ENCODE measurements at places on chromosomes 5 and 9.

DNA sequence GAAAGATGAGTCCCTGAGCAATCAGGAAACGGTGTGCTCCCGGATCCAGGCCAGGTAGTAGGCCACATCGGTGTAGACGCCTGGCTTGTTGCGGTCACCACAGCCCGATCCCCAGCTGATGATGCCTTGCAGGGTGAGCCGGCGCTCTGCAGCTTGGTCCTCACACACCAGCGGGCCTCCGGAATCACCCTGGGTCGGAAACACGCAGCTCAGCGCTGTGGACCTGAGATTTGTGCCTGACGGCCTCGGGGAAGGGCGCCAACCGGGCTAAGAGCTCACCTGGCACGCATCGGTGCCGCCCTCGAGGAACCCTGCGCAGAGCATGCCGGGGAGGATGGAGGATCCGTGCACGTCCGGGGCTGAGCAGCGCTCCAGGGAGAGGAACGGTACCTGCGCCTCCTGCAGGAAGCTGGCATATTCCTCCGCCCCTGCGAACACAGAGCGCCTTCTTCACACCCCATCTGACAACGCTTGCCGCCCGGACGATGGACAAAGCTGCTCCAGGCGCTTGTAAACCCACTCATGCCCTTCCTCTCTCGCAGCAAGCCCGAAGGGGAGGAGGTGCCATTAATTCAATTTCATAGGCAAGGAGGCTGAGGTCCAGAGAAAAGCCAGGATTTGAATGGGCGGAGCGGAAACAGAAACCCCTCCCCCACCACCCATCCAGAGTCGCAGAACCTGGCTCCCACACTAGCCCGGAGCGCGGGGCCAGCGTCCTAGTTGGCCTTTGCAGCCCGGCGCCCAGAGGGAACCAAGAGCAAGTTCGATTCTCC, 2.0 kb upstream of the PFN3 start:
- DNase-seq, result peak; percentile 52

- no peak for DNase-seq
Observed at GRCh38 chr5:145978171-145978570, 41.8 kb downstream of the SH3RF2 start.

- no peak for DNase-seq
Observed at GRCh38 chr9:75229605-75230332, 141.5 kb downstream of the OSTF1 start.

DNA sequence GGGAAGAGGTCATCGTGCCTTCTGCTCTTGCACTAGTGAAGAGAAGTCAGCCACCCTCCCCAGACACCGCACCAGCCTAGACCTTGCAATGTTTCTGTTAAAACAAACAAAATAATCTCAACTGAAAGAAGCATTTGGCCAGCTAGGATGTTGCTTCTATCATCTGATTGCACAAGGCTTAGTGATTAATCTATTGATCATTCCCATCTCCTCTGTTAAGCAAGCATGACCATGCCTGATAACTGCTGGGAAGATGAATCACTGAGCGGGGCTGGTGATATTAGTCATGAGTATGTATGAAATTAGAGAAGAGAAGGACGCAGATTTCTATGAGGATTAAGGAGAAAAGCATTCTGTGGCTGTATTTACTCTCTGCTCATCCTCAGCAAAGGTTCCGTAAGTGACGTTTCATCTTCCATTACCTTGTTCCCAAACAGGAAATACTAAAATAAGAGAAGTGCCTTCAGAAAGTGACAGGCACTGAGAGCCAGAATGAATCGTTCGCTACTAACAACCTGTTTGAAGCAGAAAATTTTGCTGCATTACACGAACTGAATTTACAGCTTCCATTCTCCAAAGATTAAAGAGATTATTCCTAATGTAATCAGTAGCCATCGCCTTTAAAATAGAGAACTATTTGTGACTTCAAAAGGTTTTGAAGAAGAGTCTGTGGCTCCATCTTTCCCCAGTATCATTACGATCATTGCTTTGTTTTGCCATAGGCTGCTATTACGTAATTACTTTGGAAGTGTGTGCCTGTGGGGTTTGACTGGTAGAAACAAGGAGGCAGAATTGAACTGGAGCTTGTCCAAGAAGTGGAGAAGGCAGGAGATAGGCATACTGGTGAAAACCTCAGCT, 219.1 kb downstream of the MED10 start:
- DNase-seq, result no peak

DNA sequence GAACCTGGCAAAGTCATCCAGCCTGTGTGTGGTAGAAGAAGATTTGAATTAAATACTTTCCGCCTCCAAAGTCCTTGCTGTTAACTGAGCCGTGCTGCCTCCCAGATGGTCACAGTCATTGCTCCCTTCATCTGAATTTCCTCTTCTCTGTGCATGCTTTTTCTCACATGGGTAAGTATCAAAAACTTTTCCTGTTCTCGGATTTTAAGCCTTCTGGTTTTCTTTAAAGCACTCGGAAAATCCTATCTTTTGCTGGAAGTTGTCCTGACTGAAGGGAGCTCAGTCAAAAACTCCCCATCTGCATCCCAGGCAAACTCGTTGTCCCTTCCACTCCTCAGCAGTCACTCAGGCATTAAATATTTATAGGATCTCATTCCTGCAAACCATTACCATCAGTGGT, 290.0 kb upstream of the PIK3R1 start:
- no peak for DNase-seq

DNA sequence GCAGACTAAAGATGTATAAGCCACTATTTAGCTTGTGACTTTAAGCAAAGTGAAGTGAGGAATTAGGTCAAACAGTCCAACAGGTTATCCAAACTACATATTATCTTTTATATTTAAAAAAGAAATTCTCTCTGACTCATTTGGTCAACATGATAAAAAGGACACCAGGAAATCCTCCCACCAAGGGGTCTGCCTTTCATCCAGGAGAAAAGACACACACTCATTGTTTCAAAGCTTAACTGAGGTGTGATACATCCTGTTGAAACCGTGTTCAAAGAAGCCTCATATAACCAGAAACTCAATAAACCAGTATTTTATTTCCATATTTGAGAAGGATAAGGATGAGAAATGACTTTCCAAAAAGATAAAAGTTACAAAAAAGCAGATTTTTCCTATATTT, 417.1 kb downstream of the HCN1 start:
- DNase-seq, result no peak

DNA sequence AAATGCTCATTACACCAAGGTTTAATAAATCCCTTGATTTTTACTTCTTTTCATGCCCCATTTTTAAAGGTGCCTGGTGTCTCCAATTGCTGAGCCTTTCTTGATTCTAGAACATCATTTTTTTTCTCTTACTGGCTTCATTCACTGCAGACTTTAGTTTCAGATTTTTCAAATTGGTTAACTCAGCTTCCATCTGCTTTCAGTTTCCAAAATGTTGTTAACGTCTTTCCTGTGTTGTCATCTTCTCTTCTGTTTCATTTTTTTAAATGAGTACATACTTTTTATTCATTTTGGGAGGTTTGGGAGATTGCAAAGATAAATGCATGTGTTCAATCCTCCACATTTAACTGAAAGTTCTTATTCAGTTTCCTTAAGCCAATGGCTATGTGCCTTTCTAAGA, 126.4 kb upstream of the CCNG1 start:
- no peak for DNase-seq

DNA sequence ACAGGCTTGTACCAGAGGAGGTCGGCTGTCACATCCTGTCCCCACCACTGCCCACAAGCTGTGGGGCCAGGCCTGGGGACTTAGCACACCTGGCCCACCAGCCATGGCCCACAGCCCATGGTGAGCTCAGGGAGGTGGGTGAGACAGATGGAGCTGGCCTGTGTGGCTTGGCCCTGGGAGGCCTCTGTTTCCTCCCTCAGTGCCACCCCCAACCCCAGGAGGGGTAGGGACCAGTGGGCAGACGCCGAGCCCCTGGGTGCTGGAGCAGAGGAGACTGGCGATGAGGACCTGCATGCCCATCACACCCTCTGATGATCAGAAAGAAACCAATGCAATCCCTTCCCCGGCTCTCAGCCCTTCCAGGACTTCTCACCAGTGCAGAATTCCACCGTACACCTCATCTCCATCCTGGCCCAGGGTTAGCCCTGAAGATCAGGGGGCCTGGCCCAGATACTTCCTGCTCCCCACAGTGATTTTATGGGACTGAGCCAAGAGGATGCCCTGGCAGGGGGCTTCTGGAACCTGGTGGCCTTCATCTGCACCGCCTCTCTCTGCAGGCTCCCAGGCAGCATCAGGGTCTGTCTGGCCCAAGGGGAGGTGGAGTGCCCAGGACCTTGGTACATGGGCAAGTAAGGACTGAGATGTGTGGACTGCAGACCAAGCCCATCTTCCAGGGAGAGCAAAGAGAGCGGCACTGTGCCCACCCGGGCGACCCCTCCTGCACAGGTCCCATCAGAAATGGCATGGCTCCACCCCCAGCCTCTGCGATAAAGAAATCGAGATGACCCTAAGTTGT, 16.9 kb upstream of the NKD2 start:
- no peak for DNase-seq

DNA sequence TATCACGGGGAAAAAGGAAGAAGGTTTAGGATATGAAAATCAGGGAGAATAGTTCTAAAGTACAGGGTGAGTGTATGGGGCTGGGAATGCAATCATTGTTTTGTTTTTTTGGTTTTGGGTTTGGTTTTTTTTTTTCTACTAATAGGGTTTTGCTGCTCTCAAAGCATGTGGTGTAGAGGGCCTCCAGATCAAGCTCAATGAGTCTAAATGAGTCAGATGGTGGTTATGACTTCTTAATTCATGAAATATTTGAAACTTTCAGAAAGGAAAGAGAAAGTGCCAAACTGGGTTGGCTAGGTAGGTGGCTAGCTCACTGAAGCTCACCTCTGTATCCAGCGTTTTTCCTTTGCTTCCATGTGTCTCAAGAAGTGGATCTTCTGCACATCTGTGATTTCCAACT, 10.7 kb downstream of the OR1L8 start:
- no peak for DNase-seq

DNA sequence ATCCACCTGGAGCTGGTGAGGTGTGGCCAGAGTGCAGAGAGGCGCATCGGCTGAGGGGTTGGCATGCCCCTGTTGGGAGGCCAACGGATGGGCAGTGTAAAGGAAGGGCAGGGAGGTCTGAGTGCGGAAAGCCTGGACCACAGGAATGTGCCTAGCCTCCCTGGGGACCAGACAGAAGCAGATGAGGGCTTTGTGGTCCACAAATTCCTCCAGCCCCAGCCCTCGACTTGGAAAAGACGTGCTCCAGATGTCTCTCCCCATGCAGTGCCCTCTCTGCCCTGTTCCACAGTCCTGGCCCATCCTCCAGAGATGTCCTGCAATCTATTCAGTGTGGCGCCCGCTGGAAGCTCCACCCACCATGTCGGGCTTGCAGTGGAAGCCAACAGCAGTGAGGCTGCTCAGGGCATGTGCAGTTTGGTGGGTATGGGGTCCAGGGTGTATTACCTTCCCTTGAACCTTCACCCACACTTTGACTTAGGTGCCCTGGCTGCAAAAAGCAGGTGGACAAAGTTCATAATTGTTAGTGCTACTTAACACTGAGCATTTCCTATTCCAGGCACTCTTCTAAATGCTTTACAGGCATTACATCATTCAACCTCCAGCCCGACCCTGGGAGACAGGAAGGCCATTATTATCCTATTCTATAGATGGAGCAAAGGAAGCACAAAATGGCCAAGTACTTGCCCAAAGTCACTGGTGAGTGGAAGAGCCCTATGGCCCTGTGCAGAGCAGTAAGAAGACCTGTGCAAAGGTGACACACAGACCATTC, 120.2 kb upstream of the SLC25A48 start:
- no peak for DNase-seq

- DNase-seq, result peak; percentile 33
Observed at GRCh38 chr5:157917899-157918809, 59.2 kb upstream of the CLINT1 start.

GRCh38 chr5:81359108-81359507, 34.8 kb downstream of the ACOT12 start:
- DNase-seq, result no peak

DNA sequence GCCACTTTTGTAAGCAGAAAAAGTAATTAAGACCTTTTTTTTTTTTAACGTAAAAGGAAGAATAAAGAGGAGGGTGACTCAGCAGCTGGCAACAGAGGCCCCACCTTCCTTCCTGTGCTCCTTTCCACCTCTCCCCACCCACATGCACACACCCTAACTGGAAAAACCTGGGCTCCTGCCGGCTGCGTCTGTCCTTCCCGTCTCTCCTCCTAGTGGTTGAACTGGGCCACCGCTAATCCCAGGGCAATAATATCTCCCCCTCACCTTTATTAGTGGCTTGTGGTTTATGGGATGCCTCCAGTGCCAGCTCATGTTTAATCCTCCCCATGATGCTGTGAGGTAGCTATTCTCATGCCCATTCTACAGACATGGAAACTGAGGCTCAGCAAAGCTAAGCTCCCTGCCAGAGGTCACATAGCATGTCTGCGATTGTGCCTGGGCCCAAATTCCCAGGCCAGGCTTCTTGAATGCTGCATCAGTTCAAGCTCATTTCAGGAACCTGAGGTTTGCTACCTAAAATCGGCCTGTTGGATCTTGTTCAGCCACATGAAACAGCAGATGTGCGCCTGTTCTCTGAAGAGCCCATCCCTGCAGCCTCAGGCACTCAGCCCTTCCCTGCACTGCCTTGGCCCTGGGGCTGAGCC, 60.9 kb upstream of the IL17B start:
- DNase-seq, result no peak

- DNase-seq, result no peak
Observed at GRCh38 chr5:136004436-136004835, 24.4 kb upstream of the TGFBI start.

GRCh38 chr9:114261987-114262386, 60.9 kb upstream of the ORM1 start:
- DNase-seq, result no peak

- DNase-seq, result no peak
Observed at GRCh38 chr5:170386743-170387395, 2.3 kb downstream of the KCNMB1 start.

GRCh38 chr5:34898258-34898895, 16.9 kb downstream of the RAD1 start:
- peak; percentile 27 for DNase-seq

DNA sequence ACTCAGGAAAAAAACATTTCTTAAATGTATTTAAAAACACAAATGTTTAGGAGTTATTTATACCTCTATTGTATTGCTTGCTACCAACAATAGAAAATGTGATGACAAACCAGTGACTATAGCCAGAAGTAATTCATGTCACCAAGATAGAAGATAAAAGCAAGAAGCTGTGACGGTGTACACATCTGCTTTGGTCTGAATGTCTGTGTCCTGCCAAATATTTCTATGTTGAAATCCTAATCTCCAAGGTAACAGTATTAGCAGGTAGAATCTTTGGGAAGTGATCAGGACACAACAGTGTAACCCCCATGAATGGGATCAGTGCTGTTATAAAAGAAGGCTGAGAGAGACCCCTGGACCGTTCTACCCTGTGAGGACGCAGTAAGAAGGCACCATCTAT, 74.7 kb downstream of the CEMIP2 start:
- DNase-seq, result no peak

GRCh38 chr9:78605041-78606000, 308.4 kb downstream of the PSAT1 start:
- DNase-seq, result no peak

GRCh38 chr9:108443741-108444140, 412.0 kb downstream of the ACTL7B start:
- no peak for DNase-seq

GRCh38 chr9:133921866-133922265, 70.3 kb downstream of the VAV2 start:
- DNase-seq, result no peak

GRCh38 chr5:102867992-102868662, 113.0 kb downstream of the PAM start:
- no peak for DNase-seq

- no peak for DNase-seq
Observed at GRCh38 chr5:94872526-94872925, 254.1 kb downstream of the SLF1 start.
